DMS 273 treated with DMSO at 0.1 percent for 48 hours (cell line): ENCODE measurements at places on chromosomes 12 and 14.

- no peak for DNase-seq
Observed at GRCh38 chr12:89559753-89560152, 33.9 kb upstream of the POC1B start.

GRCh38 chr12:96522690-96523089 lies 33.3 kb downstream of the CFAP54 start:
- no peak for DNase-seq

DNA sequence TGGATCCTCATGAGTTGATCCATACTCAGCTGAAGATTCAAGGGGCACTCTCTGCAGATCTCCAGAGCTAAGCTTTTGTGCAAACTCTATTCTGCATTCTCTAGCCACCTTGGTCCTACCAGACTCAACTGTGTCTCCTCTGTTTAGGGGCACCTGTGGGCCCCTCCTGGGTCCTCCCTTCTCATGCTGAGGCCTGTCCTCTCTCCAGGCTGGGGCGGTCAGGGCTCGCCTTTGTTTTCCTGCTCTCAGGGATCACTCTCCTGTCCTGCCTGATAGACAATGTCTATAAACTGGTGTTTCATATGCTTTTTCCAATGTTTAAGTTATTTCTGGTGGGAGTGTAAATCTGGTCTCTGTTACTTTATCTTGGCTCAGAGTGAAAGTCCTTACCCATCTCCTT lies 11.6 kb upstream of the KIF26A start:
- DNase-seq: no peak

- peak; percentile 53 for DNase-seq
Observed at GRCh38 chr12:63668028-63668799, at the start of gene DPY19L2. Gene DPY19L2, minus strand, starts transcription at chr12:63668493. Its CDS starts 100 bp downstream, at chr12:63668393.

DNA sequence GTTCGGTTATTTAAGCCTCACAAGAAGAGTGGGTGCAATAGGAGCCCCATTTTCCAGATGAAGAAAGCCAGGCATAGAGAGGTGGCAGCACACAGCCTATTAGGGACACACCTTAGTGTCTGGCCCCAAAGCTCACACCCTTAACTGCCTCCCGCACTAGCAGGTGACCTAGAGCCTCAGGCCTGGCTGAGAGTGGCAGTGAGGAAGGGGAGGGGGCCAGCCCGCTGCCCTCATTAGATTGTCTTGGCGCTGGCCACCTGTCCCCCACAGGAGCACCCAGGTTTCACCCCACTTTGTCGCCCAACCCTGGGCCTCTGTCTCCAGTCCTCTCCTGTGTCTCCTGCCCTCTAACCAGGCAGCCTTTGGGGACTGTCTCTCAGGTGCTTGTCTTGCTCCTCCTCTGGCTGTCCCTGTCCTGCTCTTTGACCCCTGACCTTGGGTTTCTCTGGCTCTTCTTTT lies 18.5 kb upstream of the PGF start:
- no peak for DNase-seq

DNA sequence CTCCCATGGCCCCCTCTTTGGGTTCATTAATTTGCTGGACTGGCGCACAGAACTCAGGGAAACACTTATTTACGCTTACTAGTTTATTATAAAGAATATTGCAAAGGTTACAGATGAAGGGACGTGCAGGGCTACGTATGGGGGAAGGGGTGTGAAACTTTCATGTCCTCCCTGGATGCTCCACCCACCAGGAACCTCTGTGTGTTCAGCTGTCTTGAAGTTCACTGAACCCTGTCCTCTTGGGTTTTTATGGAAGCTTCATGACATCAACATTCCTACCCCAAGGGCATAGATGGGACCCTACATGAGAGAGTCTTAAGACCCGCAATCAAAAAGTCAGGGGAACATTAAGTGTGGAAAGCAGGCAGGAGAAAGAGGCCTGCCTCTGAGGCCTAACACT lies 58.1 kb downstream of the ADIPOR2 start:
- no peak for DNase-seq

DNA sequence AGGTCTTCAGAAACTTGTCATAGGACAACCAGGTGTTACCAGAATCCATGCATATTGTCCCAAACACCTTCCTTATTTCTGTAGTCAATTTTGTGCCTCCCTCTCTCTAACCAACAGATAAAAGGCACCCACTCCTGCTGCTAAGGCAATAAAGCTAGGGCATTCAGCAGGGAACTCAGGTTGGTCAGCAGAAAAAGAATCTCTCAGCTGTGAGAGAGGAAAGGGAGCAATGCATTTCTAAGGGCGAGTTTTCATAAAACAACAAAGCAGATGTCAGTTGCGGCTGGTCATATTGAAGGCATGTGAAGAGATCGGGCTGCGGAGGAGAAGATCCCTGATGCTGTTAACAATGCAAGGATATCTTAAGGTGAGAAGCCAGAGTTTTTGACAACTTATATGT lies 7.4 kb upstream of the POU6F1 start:
- no peak for DNase-seq

GRCh38 chr12:47078733-47079467 lies 521 bp upstream of the PCED1B start:
- DNase-seq: no peak

GRCh38 chr12:128314611-128315010 lies 47.6 kb downstream of the TMEM132C start:
- DNase-seq: no peak

GRCh38 chr14:75562489-75562888 lies 15.9 kb upstream of the FLVCR2 start:
- DNase-seq: no peak

GRCh38 chr12:132940071-132940719 lies 15.9 kb downstream of the ZNF605 start:
- no peak for DNase-seq
